ENCODE measurements at places on chromosomes 16 and 17.
A peak's percentile ranks its signal among the peaks of the same experiment; 100 is the strongest.

GRCh38 chr17:49390548-49391324 lies 23.9 kb downstream of the PHB1 start:
- DNase-seq: peak; percentile 90

DNA sequence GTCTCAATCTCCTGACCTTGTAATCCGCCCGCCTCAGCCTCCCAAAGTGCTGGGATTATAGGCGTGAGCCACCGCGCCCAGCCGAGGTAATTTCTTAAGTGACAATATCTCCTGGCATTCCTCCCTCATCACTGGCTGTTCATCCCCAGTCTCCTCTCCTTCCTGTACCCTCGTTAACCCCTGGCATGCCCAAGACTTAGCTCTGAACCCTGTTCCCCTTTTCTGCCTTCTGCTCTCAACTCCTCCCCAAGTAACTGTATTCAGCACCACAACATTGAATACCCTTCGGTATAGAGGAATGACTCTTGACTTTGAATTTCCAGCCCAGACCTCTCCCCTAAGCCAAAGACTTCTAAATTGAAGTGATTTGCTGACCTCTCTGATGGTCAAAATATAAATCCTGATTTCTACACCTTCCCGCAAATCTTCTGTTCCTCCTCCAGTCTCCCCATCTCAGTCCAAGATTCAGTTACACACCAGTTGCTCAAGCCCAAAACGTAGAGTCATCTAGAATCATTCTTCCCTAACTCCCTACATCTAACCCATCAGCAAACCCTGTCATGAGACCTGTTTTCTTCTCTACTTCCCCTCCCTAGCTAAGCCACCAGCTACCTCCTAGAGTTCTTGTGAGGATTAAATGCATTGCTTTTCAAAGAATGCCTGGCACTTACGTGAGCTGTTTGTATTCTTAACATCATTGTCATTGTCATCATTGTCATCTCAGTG lies 14.8 kb downstream of the PMP22 start:
- DNase-seq: no peak

DNA sequence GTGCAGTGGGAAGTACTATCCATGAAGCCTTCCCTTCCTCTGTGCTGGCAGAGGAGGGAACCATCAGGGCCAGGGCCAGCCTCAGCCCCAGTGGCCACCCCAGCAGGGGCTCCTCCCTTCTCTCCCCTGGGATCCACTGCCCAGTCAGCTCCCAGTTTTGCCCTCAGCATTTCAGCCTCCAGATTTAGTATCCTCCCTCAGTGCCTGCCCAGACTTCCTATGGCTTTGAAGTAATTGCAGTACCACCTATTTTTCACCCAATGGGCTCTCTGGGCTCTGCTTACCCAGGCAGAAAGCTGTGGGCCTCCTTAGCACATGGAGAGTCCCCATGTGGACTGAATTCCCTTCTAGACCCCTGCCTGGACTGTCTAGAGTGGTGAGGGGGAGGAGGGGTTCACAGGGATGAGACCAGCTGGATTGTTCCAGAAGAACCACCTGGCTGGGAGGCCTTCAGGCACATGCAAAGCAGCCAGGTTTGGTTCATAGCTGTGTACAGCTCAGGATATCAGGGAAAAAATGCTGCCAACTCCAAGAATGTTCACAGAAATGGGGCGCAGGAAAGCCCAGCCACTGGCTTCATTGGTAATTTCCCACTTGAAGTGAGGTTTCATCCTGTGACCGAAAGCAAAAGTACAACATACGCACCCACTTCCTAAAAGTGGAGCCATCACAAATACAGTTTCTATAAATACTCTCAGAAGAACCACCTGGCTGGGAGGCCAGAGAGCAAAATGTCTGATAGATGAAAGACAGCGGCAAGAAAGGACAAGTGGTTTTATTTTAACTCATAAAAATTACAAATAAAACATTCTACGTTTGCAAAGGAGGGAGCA lies 15.2 kb upstream of the HERPUD1 start:
- DNase-seq: peak; percentile 87

- DNase-seq: no peak
Measured at GRCh38 chr17:39225308-39225958, at the start of gene STAC2. STAC2 (minus strand) TSS chr17:39225945; CDS start chr17:39225502, 443 bp downstream.

DNA sequence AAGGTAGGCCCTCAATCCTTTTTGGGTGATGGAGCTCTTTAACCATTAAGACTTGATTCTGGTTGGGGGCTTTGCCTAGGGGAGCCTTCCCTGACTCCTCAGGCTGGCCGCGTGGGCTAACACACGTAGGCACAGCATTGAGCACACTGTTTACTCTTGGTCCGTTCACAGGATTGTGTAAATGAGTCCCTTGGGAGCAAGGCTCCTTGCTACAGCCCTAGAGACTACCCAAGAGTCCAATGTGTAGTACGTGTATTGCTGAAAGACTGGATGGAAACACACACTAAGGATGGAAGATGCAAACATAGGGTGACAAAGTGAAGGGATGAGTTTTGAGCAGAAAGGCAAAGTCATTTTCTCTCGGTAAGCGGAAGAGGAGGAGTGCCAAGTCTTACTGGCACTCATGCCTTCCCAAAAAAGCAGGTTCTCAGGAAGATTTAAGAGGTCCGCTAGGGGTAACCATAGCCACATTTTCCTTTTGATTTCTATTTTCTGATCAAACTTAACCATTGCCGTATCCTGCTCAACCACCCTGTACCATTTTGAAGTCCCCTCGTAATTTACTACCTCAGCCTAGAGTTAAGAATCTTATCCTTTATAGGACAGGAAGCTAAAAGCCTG lies 911 bp upstream of the ITGA2B start:
- no peak for DNase-seq

GRCh38 chr16:85757341-85757822 lies 6.5 kb upstream of the C16orf74 start:
- peak; percentile 73 for DNase-seq

DNA sequence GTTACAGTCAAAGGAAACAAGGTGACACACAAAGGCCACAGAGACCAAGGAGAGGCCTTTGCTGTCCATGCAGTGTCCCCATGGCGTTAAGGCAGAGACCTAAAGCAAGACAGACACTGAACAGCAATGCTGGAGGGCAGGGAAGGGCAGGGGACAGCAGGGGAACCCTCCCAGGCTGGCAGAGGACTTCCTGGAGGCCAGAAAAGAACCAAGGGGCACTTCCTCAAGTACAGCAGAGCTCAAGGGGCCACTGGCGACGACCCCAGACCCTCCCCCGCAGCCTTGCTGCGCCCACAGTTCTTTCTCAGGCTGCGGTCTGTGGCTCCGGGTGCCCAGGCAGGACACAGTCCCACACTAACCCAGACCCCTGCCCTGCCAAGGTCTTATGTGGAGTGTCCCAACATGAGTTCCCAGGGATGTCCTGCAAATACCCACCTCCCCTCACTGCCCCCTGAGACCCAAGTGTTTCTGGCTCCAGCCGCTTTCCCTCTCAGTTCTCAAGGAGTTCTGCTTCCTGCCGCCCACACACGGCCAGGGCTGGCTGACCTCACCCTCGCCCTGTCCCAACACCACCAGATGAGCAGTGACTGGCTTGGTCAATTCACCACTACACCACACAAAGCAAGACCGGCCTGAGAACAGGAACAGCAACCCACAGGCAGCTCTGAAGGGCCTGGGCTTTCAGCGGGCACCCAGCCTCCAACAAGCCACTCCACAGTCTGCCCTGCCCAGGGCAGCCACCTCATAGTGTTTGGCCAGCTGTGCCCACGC lies 4.2 kb downstream of the CLCN7 start:
- no peak for DNase-seq

GRCh38 chr17:18129041-18129502 lies 20.5 kb downstream of the MYO15A start:
- no peak for DNase-seq

DNA sequence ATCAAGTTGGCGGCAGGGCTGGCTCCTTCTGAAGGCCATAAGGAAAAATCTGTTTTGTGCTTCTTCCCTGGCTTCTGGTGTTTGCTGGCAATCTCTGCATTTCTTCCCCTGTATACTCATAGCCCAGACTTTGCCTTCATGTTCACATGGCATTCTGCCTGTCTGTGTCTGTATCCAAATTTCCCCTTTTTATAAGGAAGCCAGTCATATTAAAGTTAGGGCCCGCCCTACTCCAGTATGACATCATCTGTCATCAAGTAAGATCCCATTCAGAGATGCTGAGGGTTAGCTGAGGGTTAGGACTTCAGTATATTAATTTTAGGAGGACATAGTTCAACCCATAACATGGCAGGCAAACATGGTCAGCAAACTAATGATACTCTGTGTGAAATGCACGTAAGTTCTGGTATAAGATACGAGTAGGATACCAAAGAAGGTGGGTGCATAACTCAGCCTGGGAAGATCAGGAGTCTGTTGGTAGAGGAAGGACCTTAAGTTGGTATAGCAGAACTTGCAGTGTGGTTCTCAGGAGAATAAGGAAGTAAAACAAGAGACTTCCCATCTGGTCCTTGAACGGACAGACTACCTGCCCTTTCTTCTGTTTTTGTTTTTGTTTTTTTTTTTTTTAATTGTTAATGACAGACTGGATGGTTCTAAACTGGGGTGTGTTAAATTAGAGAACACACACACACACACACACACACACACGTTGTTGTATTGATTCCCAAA lies 13.9 kb downstream of the MAP2K6 start:
- DNase-seq: peak; percentile 12

- no peak for DNase-seq
Measured at GRCh38 chr17:34603974-34604373, 24.6 kb downstream of the TMEM132E start.
